Pons (tissue), 1 donor: ENCODE measurements at places on chromosomes 5 and 9.

GRCh38 chr9:79266986-79267385 lies 304.8 kb upstream of the TLE4 start:
- DNase-seq: no peak

DNA sequence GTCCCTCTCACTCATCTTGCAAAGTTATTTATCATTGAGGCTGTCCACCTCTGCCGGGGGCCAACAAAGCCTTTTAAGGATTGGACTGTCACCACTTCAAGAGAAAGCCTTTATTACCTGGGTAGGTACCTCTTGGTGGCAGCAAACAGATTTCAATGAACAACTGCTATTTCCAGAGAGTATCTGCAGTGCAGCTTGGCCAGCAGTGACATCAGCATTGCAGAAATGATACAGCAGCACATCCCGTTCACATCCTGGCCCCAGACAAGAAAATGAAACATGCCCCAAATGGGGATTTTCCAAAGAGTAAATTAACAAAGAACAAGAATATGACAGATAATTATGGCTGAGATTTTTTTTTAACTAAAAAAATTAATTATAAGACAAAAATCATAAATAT lies 2.3 kb upstream of the SPATA6L start:
- DNase-seq: no peak

- DNase-seq: no peak
Measured at GRCh38 chr9:123343443-123344191, 12.4 kb upstream of the CRB2 start.

GRCh38 chr5:79032031-79032695 lies 37.3 kb downstream of the DMGDH start:
- DNase-seq: no peak

- DNase-seq: no peak
Measured at GRCh38 chr5:107607671-107608345, 62.9 kb downstream of the EFNA5 start.

GRCh38 chr5:109695005-109695926 lies 5.5 kb downstream of the MAN2A1 start:
- DNase-seq: no peak

DNA sequence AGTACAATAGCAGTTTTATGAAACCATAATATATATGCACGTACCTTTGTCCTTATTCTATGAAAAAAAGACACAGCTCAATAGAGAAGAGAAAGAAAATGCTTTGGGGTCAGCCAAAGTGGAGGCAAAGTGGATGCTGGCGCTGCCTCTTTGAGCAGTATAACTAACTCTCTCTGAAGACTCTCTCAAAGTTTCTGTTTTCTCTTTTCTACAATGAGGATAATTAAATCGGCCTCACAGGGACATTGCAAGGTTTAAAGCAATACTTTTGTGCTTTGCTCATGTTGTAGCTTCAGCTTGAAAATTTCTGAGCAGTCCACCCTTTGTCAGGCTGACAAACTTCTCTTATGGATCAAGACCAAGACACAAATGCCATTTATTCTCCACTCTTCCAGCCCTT lies 455.1 kb upstream of the MPDZ start:
- no peak for DNase-seq

GRCh38 chr9:126454795-126455194 lies 128.2 kb downstream of the MVB12B start:
- DNase-seq: no peak

- DNase-seq: no peak
Measured at GRCh38 chr9:129900263-129901027, 65.2 kb downstream of the USP20 start.

DNA sequence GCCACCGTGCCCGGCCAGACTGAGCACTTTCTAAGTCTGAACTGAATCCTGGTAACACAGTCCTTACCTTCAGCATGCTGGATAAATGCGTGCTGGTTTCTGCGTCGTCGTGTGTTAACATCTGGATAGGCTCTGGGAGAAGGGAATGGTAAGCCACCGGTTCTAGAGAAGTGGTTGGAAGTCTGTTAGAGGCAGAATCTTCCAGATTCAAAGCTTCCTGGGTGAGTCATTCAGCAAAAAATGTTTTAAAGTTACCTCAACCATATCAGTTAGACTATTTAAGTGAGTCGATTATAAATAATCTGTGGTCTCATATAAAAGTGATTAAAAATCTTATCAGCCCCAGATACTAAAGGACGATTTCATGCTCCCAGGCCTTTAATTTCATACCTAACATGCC lies 256.5 kb upstream of the NFIL3 start:
- no peak for DNase-seq

DNA sequence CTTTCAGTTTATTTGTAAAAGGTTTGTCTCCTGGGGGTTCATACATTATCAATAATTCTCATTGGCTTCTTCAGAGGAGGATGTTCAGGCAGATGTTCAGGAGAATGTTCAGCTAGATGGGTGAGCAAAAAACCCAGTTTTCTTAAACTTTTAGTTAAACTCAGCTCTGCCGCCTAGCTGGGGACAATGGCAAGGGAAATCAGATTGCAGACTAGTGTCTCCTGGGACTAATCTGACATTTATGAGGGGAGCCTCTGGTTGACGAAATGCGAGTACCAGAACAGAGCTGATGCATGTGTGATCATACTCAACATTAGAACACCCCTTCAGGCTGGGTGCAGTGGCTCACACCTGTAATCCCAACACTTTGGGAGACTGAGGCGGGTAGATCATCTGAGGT lies 314.4 kb downstream of the ARL15 start:
- DNase-seq: no peak

DNA sequence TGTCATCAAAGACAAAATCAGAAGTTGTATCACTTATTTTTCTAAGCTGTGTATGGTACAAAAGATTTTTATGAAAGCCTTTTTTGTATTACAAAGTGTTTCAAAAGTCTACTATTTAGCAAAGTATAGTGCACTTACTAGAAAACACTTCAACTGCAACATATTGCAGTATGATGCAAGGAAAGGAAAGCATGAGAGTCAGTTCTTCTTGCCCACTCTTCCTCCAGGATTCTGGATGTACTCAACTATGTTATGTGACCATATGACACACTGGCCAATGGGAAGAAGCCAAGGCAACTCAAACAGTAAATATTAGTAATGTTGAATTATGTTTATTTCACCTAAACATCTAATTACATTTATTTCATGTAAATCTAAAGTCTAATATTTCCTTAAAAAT lies 49.5 kb upstream of the TYRP1 start:
- DNase-seq: no peak
